ENCODE measurements at places on chromosomes 16 and 17.

DNA sequence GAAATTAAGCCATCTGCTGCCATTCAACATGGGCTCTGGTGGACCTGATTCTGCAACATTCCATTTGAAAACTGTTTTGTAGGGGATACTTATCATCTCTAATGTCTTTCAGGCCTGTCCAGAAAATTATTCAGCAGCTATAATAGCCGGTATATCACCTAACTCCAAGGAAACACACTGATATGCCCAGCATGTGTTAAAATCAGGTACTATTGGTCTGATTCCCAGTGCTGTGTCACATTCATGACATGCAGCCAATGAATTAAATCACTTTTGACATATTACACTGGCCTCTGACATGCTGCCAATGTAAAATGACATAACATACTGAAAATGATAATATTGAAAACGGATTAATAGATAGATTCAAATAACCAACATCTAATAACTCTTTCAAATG lies 60.5 kb upstream of the IRX5 start:
- DNase-seq: peak; percentile 3

DNA sequence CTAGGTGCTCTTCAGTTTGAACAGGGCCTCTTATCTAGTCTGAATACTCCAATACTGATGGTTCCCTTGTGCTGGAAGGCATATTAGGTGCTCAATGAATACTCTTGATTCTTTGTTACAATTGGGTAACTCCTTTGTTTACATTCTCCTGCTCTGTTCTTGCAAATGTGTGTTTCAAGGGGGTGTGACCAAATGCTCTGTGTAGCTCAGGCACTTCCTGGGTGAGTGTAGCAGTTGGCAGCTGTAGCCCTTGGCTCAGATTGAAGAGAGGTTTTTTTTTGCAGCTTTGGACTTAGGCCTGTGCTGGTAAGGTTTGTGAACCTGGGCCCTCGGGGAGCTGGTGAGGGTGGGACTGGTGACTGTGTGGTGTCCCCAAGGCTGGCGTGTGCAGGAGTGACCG lies 20.2 kb downstream of the TBCD start:
- DNase-seq: no peak

GRCh38 chr16:75679366-75679765 lies 2.6 kb upstream of the CPHXL2 start:
- no peak for DNase-seq

GRCh38 chr16:4392382-4393239 lies 21.0 kb downstream of the VASN start:
- DNase-seq: no peak

- no peak for DNase-seq
Measured at GRCh38 chr17:57563958-57564357, 181.1 kb downstream of the CCDC182 start.
